DMS79 treated with DMSO at 0.1 percent for 48 hours (cell line): ENCODE measurements at places on chromosomes 13 and 19.

DNA sequence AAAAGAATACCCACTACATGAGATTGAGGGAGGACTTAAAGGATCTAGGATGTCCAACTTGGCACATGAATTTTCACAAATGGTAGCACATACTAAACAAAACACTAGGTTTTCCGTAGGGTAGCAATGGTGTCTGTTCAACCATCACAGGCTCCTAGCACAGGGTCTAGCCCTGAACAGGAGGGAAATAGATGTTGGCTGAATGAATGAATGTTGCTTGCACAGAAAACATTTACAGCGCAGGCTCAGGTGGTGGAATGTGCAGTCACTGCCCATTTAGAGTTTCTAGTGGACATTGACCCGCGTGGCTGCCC lies 1.9 kb upstream of the MYCBP2 start:
- DNase-seq = no peak

GRCh38 chr19:15651791-15652190 lies 11.1 kb downstream of the CYP4F3 start:
- no peak for DNase-seq

GRCh38 chr19:46634045-46634655 lies 1.9 kb downstream of the GNG8 start:
- DNase-seq = peak; percentile 71

DNA sequence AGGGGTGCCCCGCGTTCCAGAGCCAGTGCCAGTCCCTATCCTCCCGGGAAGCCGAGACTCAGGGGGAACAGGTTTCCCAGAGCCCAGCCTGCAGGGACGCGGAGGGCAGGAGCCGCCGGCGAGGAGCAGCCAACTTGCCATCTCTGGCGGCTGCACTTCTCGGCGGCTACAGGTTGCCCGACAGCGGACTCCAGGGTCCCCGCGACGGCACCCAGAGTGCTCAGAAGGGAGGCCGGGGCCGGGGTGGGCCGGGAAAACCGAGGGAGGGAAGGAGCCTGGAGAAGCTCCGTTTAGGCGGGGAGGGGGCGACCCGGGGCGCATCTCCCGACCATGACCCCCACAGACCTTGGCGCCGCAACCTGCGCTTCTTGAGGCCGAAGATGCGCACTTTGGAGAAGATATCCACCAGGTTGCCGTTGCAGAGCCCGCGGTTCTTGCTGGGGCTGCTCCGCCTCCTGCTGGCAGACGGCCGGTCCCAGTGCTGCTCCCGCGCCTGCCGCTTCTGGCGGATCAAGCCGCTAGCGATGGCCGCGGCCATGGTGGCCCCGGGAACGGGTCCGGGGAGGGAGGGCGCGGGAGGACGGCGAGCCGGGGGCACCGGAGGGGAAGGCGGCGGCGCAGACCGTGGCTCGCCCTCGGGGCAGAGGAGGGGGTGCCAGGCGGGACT lies 463.8 kb downstream of the ITGBL1 start:
- peak; percentile 69 for DNase-seq

DNA sequence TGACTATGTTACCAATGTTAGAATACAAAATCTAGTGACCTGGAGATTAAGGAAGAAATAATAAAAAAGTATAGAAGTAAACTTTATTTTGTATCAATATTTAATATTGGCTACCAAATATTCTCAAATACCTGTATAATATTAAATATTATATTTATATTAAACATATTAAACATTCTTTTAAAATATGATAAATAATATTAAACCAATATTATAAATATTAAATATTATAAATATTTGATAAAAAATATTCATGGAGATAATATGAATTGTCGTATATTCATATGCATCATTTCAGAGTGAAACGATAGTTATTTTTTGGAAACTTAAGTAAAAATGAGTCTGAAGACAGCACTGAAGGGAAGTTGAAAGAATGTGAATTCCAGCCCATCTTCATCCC lies 571.2 kb upstream of the KLF12 start:
- DNase-seq = no peak

DNA sequence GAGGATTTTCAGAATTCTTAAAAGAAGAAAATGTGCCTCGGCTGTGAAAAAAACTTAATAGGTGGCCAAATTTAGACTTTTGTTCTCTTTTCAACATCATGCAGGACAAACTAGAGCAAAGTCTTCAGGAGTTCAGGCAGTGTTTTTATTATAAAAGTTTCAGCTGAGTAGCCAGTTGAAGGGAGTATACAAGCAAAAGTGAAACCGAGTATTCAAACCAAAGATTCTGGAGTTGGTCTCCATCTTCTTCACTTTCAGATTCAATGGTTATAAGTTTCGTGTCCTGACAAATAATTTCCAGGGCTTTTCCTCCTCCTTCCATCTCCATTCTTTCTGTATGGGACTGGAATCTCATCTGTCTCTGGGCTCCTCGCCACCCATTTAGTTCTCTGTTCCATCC lies 379.7 kb downstream of the GPC5 start:
- DNase-seq = no peak

- no peak for DNase-seq
Observed at GRCh38 chr19:17402982-17403855, 2.2 kb downstream of the BST2 start.

DNA sequence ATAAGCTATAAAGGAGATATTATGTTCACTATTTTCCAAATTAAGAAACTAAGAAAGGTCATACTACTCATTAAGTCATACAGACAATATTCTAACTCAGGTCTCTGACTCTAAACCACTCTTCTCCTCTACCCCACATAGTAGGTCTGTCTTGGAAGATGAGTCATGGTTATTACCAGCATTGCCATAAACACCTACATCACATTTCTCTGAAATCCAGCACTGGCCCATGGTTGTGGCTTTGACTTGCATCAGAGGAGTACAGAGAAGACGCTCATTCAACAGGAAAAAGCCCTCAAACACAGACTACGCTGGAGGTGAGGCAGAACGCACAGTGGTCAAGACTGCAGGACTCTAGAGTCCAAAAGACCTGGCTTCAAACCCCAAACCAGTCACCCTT lies 476.8 kb downstream of the COG6 start:
- DNase-seq = no peak

DNA sequence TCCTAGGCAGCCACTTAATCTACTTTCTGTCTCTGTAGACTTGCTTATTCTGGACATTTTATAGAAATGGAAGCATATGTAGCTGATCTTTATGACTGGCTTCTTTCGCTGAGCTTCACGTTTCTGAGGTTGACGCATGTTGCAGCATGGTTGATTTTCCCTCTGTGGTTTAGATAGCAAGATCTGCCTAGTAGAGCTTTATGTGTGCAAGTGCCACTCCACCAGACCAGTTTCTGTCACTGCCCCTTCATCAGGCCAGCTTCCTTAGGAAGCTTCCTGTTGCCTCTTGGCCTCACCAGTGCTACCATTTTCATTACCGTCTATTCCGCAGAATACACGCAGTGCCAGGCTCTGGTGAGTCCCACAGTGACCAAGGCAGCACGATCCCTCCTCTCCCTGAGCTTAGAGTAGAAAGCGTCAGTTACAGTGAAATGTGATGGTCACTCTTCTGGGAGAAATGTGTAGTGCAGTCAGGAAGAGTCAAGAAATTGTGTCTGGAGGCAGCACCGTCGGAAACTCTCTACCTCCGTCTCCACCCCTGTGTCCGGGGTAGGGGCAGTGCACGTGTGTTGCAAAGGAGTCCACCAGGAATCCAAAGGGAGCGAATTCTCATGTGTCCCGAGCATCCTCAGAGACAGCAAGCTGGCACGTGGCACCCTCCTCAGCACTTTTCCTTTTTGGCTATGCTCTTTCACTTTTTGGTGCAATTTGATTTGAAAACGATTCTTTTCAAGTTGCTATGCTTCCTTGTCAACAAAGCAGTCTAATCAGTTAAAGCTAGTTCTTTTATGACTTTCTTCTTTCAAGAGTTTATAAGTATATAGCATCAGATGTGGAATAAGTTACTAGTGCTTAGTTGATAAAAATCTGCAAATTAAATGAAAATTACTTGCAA lies 45.4 kb upstream of the GPR183 start:
- no peak for DNase-seq

DNA sequence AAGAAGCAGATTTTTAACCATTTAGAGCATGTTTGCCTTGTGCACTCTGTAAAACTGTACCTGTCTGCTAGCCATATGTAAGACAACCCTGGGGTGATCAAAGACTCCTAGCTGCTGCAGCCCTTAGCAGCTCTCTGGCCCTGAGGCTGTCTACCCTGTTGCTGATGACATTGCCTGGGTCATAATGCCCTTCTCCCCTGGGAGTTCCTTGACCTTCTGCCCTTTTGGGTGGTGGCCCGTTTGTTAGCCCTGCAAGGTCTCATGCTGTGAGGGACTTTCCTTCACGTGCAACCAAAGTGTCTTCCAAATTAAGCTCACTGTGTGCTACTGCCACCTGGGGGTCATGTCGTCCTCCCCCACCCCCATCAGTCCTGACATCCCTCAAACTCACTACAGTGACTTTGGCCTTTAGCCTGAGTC lies 7.4 kb downstream of the GPC6 start:
- DNase-seq = no peak

- DNase-seq = no peak
Observed at GRCh38 chr13:41127701-41128100, 4.9 kb downstream of the KBTBD6 start.
